Stimulated activated CD8-positive, alpha-beta memory T cell treated with anti-CD3 and anti-CD28 coated beads, Interleukin-15, amount 100 ng/mL, for 24 hours (primary cell): ENCODE measurements at places on chromosomes 2 and 18.

GRCh38 chr2:23508066-23508390, 123.0 kb downstream of the KLHL29 start:
- no peak for DNase-seq

- no peak for DNase-seq
These were observed 299.1 kb upstream of the NXPH2 start for GRCh38 chr2:139079311-139079710.

GRCh38 chr2:231138699-231139098, 13.9 kb upstream of the HTR2B start:
- no peak for DNase-seq

DNA sequence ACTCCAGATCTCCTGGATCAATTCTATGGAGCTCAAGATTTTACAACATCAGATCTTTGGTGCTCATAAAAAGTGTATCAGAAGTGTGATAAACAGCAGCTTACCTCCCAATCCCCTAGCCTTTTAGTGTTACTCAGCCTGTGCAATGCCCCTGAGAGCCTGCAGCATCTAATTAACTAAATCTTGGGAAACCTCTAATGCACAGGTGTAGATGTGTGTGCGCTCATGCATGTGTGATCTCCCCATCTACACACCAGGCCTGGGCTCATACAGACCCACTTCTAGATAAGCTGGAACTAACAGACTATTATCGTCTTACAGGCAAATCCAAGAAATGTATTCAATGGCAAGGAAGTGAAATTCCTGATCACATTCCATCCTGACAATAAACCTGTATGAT, 7.5 kb downstream of the SUCLG1 start:
- no peak for DNase-seq

- DNase-seq = no peak
These were observed 353.9 kb downstream of the CDH2 start for GRCh38 chr18:27823053-27823452.

DNA sequence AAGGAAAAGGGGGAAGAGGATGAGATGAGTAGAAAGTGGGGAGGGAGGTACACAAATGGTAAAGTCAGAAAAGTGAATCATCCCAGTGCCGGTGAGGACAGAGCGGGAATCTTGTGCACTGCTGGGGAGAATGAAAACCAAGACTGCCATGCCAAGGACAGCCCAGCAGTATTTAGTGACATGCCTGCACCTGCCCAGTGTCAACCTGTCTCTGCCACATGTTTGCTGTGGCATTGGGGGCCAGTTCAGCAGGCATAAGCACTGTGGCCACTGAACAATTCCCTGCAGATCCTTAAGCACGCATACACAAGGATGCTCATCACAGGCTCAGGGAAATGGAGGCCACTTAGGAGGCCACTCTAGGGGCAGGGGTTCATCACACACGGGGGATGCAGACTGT, 5.2 kb upstream of the KCNK3 start:
- DNase-seq = no peak

DNA sequence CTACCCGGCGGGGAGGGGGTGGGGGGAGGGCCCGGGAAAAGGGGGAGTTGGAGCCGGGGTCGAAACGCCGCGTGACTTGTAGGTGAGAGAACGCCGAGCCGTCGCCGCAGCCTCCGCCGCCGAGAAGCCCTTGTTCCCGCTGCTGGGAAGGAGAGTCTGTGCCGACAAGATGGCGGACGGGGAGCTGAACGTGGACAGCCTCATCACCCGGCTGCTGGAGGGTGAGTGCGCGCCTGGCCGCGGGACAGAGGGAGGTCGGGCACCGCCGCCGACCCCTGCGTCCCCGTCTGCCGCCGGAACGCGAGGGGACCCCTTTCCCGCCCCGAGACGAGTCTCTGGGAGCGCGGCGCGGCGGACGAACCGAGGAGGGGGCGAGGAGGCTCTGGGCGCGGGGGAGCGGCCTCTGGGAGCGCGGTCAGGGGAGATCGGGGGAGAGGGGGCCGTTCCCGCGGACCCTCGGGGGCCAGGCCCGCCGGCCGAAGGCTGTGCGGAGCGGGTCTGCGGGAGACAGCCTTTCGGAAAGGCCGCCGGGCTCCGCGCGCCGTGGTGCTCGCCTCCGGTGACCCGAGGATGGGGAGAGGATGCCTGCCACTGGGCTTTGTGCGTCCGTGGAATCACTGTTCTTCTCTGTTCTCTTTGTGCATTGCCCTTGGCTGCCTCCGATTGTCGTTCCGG, 463 bp downstream of the PPP1CB start:
- no peak for DNase-seq

DNA sequence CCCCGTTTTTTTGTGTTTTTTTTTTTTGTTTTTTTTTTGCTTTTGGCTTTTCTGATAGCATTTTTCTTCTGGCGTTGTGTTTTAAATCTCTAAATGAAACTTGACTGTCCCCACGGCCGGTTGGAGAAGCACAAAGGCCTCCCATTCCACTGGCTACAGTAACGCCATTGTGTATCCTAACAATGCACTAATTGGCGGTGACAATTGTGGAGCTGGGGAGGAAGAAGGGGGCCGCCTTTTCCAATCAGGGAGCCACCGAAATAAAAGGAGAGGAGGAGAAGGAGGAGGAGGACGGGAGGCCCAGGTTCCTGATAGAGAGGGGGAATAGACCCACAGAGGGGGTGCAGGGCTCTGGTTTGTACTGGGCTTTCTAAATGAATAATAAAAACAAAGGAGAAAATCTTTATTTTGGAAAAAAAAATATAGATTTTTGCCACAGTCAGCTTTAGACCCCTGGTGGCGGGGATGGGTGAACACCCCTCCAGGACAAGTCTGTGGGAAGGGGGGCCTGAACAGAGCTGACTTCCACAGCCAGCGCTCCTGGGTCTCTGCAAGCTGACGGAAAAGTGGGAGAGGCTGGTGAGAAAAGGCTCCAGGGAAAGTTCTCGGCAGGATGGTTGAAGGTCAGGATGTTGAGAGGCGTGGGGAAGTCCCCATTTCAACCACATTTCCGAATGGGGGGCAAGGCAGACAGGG, 43.7 kb upstream of the FZD5 start:
- no peak for DNase-seq

DNA sequence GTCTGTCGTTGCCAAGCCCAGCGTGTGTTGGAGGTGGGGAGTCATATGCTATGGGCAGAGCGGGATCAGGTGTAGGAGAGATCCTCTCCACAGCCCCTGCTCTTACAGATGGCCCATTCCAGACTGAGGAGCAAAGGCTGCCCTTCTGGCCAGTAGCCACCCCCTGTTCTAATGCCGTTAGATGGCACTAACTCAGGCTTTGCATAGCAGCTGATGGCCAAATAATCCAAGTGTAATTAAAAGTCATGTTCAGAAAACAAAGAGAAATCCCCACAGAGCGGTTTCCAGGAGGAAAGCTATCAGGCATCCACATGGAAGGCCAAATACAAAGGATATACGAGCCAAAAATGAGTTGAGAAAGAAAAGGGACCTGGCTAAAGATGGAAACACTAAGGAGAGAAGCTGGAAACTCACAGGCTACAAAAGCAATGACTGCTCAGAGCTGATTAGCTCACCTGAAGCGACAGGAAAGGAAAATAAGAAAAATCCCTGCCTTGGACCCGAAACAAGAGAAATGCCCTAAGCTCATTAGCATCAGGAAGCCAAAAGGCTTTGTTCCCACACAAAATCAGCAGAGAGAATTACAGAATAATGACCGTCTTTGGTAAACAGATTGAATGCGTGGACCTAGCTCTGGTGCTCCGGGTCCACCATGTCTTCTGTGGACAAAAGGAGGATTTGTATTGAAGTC, 1002.4 kb upstream of the KLHL29 start:
- DNase-seq = no peak

GRCh38 chr18:46772357-46772756, 15.5 kb upstream of the ST8SIA5 start:
- no peak for DNase-seq

DNA sequence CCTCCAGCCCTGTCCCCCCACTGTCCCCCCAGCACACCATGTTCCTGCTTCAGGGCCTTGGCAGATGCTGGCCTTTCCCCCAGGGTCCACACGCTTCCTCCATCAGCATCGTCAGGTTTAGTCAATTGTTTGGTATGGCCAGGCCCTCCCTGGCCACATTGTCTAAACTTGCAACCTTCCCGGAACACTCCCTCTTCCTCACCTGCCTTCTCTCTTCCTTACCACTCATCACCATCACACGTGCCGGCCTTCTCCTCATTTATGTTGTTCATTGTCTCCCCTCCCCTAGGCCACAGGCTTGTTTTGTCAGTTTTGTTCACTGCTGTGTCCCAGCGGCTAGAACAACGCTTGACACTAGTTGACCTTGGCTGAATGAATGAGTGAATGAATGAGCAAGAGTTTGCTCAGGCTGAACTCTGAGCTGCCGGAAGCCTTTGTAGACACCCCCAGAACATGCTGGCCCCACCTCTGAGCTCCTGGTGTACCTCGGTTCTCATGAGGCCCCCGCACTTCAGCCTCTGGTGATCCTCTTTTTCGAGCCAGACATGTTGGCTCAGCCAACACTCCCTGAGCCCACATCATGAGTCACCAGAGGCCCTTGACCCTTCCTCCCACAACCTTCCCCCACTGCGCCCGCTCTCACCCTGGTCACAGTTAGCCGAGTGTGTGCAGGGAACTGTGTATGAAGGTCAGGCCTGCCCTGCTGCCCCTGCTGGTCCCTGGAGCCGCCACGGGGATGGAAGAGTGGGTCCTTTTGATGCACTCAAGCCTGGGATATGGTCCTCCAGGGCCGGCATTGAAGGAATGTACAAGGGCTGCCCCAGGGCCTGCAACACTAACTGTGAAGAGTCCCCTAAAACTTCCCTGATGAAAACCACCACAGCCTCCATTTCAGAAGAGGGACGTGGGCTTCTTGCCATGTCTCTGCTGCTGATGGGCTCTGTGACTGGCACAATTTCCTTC, 57.5 kb downstream of the HS1BP3 start:
- no peak for DNase-seq

- no peak for DNase-seq
These were observed 826.9 kb downstream of the DCDC2C start for GRCh38 chr2:4530231-4530630.

DNA sequence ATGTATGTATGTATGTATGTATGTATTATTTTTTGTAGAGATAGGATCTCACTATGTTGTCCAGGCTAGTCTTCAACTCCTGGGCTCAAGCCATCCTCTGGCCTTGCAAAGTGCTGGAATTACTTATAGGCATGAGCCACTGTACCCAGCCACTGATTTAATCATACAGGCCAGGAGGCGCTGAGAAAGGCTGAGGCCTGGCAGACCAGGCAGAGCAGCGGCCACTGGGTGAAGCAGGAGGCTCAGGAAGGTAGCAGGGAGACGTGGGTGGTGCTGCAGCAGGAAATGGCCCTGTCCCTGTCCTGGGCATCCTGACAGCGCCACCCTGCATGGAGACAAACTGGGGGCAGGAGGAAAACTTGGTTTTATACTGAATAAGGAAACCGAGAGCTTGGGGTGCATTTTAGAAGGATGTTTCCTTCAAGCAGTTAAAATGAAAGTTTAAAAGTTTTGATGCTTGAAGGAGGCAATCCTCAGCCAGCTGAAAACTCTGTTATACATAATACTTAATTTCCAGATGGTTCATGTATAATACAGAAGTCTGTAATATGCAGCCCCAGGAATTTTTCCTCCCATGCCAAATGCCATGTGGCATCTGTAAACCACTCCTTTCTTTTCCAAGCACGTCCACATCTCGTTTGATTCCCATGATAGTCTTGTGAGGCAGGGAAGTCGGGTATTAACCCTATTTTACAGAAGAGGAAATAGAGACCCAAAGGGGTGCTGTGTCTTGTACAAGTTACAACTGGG, 182.4 kb downstream of the CELF4 start:
- DNase-seq = no peak

- no peak for DNase-seq
These were observed 160.6 kb downstream of the MAP2 start for GRCh38 chr2:209584472-209584871.

GRCh38 chr2:218990052-218990451, 3.2 kb downstream of the CRYBA2 start:
- DNase-seq = no peak
